Sigmoid colon (tissue), 7 donors: ENCODE measurements at places on chromosomes 4 and X. TPM values are rescaled to one million over a fixed set of nuclear protein-coding genes. Genes with fewer than 3 reads are reported as not detected.

Gene SLC6A14
- 7.5 TPM for polyA plus RNA-seq

Gene PNMA3
- polyA plus RNA-seq: 0.69 TPM

Gene CETN2
- polyA plus RNA-seq: 22.7 TPM

Gene SLC16A2
- polyA plus RNA-seq: 2.6 TPM

Gene BMP2K
- polyA plus RNA-seq: 19.4 TPM

Gene BMP3
- 5.3 TPM for polyA plus RNA-seq

Gene GPRASP2
- 1.2 TPM for polyA plus RNA-seq

Gene ARX
- 0.23 TPM for polyA plus RNA-seq

Gene UGT2B11
- polyA plus RNA-seq: 0.06 TPM

Gene CFP
- polyA plus RNA-seq: 3.0 TPM
